ENCODE measurements at places on chromosomes 5 and 9.
A peak's percentile ranks its signal among the peaks of the same experiment; 100 is the strongest.

DNA sequence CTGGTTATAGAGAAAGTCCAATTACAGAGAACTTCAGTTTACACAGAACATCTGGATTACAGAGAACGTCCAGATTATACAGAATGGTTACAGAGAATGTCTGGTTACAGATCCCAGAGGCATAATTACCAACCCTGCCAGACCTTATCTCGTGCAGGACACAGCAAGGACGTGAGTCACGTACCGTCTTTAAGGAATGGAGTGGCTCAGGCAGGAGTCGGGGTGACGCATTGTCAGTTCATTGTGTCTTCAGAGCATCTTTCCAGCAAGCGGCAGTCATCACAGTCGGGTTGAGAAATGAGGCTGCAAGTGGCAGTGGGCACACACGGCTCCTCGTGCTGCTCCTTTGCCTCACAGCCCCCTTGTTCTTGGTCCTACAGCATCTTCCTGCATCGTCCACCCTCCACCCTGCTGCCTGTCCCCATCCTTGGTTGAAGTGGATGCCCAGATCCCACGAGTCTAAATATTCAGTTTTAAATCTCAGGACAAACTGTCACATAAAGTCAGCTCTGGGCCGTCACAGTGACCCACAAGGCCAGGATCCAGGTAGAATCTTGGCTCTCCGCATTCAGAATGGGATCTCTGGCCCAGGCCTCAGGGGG is 30.0 kb upstream of the SLC6A19 start:
- DNase-seq: no peak

DNA sequence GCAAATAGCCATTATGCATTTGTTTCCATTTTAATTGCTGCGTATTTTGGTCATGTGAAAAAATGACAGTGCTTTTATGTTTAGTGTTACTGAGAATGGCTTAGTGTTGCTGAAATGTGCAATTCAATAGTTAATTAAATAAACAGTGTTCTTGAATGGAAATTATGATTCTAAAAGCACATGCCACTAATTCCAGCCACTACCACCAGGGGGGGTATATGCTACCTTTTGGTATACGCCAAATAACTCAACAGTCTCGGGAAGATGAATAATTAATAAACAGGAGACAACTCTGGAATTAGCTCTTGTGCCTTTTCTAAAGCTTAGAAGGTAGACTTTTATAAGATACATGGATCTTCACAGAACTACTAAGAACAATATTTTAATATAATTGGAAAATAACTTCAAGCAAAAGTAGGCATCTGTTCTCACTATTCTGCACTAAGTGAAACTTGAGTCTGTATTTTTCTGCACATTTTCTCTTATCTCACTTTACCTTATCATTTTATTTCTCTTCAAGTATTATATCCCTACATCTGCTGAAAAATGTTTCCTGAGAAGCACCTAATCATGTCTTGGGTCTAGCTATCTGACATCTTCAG is 83.5 kb upstream of the MINAR2 start:
- peak; percentile 64 for DNase-seq

GRCh38 chr5:124941051-124942049 is 194.9 kb upstream of the ZNF608 start:
- DNase-seq: peak; percentile 27

- peak; percentile 28 for DNase-seq
Observed at GRCh38 chr5:94544031-94544650, 74.3 kb downstream of the KIAA0825 start.

- no peak for DNase-seq
Observed at GRCh38 chr9:7173139-7173538, 415.4 kb downstream of the KDM4C start.

GRCh38 chr5:137217599-137218200 is 281.4 kb downstream of the SPOCK1 start:
- peak; percentile 72 for DNase-seq

DNA sequence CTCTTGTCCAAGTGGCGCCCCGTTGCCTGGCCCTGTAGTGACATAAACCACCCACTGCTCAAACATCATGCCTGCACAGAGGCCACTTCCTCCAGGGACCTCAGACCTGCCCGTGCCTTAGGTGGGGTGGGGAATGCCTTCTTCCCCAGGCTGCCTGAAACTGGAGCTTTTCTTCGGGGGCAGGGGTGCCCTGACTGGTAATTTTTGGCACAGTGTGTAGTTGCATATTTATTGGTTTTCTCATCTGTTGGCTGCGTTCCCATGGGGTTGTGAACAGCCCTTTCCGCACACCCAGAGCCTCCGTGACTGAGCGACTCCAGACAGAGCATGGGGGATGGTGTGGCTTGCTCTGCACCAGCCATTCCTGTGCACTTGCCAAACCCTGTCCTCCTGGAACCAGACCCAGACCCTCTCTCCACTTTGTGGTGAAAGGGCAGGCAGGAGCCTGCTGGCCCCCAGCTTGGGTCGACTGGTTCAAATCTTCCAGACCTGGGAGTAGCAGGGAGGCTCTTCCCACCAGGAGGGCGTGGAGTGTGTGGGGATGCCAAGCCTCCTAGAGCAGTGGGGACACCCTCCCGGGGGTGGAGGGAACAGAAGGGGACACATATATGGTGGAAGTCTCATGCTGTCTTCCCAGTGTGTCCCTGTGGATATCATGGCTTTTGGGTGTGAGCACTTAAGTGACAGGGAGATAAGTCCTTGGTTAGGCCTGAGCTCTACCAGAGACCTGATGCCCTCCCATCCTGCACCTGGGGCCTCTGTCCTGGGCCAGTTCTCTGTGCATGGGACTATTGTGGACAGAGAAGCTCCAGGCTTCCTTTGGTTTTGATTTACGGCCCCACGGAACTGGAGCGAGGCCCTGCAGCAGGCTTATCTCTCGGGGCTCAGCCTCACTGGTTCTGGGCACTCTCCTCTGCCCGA is 39.6 kb downstream of the WNK2 start:
- peak; percentile 94 for DNase-seq

- no peak for DNase-seq
Observed at GRCh38 chr5:58275516-58275915, 184.4 kb downstream of the PLK2 start.

GRCh38 chr5:180860273-180860886 is 696 bp downstream of the ZFP62 start:
- peak; percentile 40 for DNase-seq

DNA sequence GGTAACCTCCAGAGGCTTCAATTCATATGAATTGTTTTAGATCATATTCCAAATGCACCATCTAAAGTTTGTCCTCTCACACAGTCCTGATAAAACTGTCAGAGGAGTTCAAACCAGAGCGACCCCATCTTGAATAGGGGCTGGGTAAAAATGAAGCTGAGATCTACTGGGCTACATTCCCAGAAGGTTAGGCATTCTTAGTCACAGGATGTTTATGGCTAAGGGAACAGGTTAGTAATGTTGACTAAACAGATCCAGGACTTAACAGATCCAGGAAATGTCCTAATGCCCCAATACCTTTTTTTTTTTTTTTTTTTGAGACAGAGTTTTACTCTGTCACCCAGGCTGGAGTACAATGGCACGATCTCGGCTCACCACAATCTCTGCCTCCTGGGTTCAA is 192.6 kb upstream of the PRDM9 start:
- peak; percentile 89 for DNase-seq

DNA sequence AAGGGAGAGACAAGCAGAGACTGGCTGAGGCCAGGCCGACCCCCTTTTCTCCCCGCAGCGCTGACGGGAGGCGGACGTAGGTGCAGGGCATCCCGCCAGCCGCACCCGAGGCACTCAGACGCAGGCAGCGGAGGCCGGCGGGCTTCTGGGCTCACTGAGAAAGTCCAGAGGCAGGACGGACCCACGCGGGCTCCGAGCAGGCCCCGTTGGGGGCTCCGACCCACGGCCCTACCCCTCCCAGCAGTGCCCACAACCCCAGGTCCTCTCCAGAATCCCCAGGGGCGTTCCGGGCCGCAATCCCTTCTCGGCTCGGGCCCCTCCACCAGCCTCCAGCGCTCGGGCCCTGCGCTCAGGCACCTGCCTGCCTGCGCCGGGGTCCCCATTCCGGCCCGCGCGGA is 543 bp downstream of the MTMR12 start:
- peak; percentile 57 for DNase-seq

DNA sequence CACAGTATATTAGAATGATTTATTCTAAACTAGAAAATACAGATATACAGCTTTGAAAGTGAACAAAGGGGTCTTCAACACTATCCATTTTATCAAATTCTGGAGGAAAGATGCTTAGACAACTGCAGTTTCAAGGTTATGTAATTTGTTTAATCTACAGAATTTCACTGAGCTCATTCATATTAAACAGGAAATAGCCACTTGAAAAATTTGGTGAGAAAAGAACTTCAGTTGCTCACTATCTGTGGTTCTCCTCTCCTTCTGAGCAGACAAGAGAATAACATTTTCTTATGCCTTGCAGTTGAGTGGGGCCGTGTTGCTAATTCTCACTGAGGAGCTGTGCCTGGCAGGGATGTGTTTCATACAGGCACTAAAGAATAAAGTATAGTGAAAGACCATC is 1428.2 kb downstream of the CDH12 start:
- DNase-seq: no peak

- no peak for DNase-seq
Observed at GRCh38 chr9:6426117-6426516, 13.1 kb downstream of the UHRF2 start.

GRCh38 chr9:4423207-4423610 is 67.1 kb upstream of the SLC1A1 start:
- DNase-seq: no peak

- DNase-seq: peak; percentile 53
Observed at GRCh38 chr9:114409103-114409780, 21.5 kb upstream of the AKNA start.

- DNase-seq: no peak
Observed at GRCh38 chr5:120449501-120449900, 14.6 kb upstream of the PRR16 start.

GRCh38 chr5:165521816-165522610 is 2016.6 kb downstream of the MAT2B start:
- no peak for DNase-seq

DNA sequence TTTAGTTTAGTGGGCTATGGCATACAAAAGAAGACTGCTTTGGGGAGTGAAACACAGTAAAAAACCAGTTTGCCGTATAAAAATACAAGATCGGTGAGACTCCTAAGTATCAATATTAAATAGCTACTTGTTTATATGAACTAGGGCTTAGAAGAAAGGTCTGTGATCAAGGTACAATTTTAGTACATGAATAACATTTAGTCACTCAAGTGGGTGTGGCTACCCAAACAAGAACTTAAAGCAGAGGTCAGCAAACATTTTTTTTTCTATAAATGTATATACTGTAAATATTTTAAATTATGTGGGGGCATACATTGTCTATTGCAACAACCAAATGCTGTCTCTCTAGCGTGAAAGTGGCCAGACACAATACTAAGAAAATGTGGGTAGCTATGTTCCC is 1452.5 kb upstream of the NUDT12 start:
- DNase-seq: peak; percentile 11

DNA sequence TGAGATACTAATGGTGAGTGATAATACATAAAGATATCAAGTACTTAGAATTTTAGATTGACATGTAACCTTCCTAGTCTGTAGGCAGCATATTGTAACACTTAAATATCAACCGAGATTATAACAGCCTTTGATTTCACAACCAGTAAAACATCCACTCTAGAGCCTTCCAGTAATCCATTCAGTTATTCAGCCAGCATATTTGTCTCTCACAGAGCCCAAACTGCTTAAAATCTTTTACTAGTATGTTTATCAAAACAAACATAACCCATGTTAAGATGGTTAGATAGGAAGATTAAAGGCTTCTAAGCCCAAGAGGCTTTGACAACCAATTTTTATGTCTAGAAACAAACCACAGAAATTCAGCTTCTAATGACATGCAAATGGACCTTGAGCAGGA is 177.9 kb upstream of the FST start:
- DNase-seq: no peak

DNA sequence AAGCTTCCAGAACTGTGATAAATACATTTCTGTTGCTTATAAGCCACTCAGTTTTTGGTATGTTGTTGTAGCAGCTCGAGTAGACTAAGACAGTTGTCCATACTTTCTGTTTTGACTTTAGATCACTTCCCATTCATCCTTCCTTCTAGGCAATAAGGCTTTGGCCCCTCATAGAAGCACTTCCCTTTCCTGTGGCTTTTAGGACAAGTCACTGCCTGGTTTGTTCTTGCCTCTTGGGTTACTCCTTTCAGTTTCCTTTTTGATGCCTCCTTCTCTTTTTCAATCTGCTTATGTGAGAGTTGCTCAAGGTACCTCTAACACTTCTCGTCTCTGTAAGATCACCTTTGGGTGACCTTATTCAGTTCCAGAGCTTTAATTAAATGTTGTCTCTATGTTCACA is 72.4 kb upstream of the NTRK2 start:
- no peak for DNase-seq

- DNase-seq: peak; percentile 62
Observed at GRCh38 chr9:2015581-2016407, 647 bp downstream of the SMARCA2 start.

DNA sequence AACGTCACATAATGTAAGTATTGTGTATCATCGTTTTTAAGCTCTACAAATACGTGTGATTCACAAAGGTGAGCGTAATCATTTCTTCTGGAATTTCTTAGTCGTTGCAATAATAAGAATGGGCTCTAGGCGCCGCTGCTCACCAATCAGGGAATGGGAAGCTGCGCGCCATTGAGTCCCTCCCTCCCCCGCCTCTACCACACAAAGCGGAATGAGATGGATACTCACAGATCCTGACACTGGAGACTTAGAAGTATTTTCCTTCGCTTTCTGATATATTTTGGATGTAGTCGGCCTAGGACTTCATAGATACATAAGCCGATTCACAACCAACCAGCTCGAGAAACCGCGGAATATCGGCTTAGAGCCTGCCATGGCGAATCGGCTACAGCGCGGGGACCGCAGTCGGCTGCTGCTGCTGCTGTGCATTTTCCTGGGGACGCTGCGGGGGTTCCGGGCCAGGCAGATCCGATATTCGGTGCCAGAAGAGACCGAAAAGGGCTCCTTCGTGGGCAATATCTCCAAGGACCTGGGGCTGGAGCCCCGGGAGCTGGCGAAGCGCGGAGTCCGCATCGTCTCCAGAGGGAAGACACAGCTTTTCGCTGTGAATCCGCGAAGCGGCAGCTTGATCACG is at the start of gene PCDHGA11:
Gene PCDHGA11, plus strand, starts transcription at position 197 of the 634 bp plus-strand sequence. Its CDS starts 177 bp downstream, at position 374.
- DNase-seq: peak; percentile 73

GRCh38 chr5:149680810-149681221 is 49.3 kb upstream of the PPARGC1B start:
- no peak for DNase-seq

Measured in epithelial cell of esophagus (primary cell).